ENCODE measurements at places on chromosomes 16 and 17.
A peak's percentile ranks its signal among the peaks of the same experiment; 100 is the strongest.

DNA sequence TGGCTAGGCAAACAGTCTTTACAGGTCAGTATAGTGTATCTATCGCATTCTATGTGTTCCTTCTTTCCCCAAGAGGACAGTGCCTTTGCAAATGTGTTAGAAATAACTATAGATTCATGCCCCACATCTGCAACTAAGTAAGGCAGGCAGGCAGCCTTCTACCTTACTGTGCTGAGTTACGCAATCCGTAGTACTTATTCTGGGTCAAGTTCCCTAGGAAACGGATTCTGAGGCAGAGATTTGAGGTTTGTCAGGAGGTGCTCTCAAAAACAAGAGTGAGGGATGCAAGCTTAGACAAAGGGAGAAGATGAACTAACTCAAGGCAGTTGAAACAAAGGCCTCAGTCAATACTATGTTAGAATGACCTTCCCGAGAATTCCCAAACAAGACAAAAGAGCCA is 12.7 kb upstream of the ANKFY1 start:
- H3K4me1 ChIP-seq, result peaks cover 16% of the 10 kb centered on the region
- H3K27ac ChIP-seq, result no peak overlapping the region
- H3K4me3 ChIP-seq, result no peak overlapping the region

- H3K4me1 ChIP-seq, result peaks cover 37% of the 10 kb centered on the region
- no peak for DNase-seq
- H3K4me3 ChIP-seq, result no peak overlapping the region
- no peak overlapping the region for H3K27ac ChIP-seq
Observed at GRCh38 chr16:3115003-3115402, 2.6 kb downstream of the ZNF205 start.

DNA sequence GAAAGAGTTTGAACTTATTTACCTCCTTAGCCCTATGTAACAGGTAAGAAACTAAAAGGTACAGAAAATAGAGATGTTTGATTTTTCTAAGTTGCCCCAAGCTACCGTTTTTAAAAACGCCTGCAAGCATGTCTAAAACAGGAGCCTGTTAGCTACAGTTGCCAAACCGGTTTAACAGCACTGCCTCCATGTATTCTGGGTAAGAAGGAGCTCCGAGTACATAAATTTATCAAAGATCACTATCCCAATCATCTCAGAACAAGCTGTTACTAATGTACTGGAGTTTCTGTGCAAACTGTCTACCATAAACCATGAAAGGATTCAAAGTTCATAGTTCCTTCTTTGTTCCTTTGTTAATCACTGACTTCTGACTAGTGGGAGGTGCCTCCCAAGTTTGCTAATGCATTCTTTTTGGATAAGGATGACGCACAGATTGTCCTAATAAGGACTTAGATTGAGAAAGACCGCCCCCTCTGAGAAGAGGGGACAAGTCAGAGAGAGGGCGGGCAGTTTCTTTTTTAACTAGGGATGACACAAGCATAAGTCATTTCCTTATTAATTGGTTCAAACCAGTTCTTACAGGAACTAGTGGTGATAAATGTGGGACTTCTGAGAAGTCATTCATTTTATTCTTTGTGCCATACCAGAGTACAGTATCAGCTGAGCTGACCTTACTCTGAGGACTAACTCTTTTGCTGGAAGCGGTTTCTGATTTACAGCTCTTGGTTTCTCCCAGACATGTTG is 55.3 kb downstream of the TUBD1 start:
- peaks cover 8% of the 10 kb centered on the region for H3K36me3 ChIP-seq
- H3K27ac ChIP-seq, result peak overlapping the region; percentile 76
- H3K4me1 ChIP-seq, result peaks cover 53% of the 10 kb centered on the region
- H3K27me3 ChIP-seq, result no peaks in the 10 kb centered on the region
- H3K4me3 ChIP-seq, result peak overlapping the region; percentile 64

- no peaks in the 10 kb centered on the region for H3K36me3 ChIP-seq
- peaks cover 19% of the 10 kb centered on the region for H3K27me3 ChIP-seq
- no peak overlapping the region for H3K27ac ChIP-seq
Observed at GRCh38 chr16:30032083-30032819, 1.2 kb upstream of the TLCD3B start.

DNA sequence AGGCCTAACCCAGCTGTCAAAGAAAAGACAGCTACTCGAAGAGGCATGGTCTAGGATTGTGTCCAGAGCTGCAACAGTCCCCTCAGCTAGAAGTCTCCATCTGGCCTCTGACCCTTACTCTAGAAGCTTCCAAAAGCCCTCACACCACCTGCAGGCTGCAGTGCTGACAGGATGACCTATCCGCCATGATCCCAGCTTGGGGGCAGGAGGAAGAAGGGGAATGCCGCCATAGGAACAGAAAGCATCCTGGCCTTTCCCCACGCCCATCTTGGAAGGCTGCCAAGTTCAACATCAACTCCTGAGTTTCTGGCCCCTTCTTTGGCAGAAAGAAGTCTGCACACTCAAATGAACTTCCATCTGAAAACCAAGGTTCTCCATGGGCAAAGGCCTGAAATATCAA is 3.1 kb upstream of the KRT36 start:
- peak overlapping the region; percentile 50 for H3K27ac ChIP-seq
- no peaks in the 10 kb centered on the region for H3K36me3 ChIP-seq
- DNase-seq, result peak; percentile 86
- H3K4me1 ChIP-seq, result peaks cover 5% of the 10 kb centered on the region

DNA sequence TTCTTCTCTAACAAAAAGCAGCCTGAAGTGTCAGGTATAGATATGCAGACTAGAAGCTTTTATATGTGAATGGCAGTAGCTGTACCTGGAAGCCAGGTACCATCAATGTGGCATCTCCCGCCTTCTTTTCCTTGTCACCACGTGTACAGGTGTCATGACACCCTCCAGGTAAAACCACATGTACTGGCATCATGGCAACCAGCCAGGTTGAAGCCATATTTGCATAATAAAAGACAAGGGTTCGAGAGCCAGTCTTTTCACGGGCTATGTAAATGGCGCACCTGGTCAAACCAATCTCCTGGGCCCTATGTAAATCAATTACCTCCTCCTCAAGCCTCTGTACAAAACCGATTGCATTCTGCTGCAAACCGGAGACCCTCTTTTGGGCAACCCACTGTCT is 541.3 kb downstream of the CDH11 start:
- DNase-seq, result no peak
- no peak overlapping the region for H3K4me3 ChIP-seq
- no peaks in the 10 kb centered on the region for H3K36me3 ChIP-seq
- H3K27me3 ChIP-seq, result no peaks in the 10 kb centered on the region
- no peak overlapping the region for H3K27ac ChIP-seq

DNA sequence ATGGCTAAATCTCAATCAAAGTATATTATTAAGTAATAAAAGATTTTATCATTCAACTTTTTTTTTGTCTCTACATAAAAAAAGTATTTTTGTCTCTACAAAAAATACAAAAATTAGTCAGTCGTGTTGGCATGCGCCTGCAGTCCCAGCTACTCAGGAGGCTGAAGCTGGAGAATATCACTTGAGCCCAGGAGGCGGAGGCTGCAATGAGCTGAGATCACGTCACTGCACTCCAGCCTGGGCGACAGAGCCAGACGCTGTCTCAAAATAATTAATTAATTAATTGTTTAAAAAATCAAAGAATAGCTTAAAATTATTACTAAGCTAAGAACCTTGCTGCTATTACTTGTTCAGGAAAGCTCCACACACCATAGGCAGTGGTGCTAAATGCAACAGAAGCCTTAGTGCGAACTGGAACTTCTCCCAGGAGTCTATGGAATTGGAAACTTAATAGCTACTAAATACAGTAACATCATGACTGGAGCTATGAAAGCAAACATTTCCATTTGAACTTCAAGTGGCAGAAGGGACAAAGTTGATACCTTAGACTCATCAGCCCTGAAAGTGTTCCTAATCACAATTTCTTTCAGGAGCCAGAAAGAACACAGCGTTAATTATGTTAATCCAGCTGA is 22.6 kb downstream of the ADCY9 start:
- H3K4me1 ChIP-seq, result peaks cover 69% of the 10 kb centered on the region
- H3K4me3 ChIP-seq, result no peak overlapping the region
- no peaks in the 10 kb centered on the region for H3K27me3 ChIP-seq
- no peak overlapping the region for H3K27ac ChIP-seq
- DNase-seq, result no peak
- H3K36me3 ChIP-seq, result no peaks in the 10 kb centered on the region

GRCh38 chr17:46191322-46192188 is 1.7 kb downstream of the KANSL1 start:
- H3K4me1 ChIP-seq, result peaks cover 48% of the 10 kb centered on the region
- DNase-seq, result no peak
- no peaks in the 10 kb centered on the region for H3K27me3 ChIP-seq
- peak overlapping the region; percentile 88 for H3K27ac ChIP-seq
- H3K4me3 ChIP-seq, result peak overlapping the region; percentile 90

DNA sequence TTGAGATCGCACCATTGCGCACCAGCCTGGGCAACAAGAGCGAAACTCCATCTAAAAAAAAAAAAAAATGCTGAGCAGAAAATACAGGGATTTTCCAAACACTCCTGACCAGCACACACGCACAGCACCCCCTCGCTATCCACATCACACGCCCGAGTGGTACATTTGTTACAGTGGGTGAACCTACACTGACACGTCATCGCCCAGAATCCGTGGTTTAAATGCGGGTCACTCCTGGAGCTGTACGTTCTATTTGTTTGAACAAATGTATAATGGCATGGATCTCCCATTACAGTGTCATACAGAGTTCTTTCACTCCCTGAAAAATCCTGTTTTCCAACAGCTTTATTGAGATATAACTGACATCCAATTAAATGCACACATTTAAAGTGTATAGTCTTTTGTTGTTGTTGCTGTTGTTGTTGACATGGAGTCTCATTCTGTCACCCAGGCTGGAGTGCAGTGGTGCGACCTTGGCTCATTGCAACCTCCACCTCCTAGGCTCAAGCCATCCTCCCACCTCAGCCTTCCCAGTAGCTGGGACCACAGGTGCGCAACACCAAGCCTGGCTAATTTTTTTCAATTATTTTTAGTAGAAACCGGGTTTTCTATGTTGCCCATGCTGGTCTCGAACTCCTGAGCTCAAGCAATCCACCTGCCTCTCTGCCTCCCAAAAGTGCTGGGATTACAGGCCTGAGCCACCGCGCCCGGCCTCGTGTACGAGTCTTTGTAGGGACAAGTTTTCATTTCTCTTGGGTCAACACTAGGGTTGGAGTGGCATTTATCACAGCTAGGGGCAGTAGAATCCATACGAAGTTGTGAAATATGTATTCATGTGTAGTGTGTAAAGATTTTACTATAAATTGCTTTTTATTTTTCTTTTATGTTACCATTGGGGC is 4.4 kb upstream of the CARHSP1 start:
- H3K36me3 ChIP-seq, result no peaks in the 10 kb centered on the region
- no peak overlapping the region for H3K27ac ChIP-seq

GRCh38 chr17:82195675-82196672 is 16.7 kb downstream of the CCDC57 start:
- peaks cover 22% of the 10 kb centered on the region for H3K36me3 ChIP-seq
- H3K27me3 ChIP-seq, result no peaks in the 10 kb centered on the region
- DNase-seq, result peak; percentile 73
- peak overlapping the region; percentile 43 for H3K27ac ChIP-seq
- H3K4me1 ChIP-seq, result no peaks in the 10 kb centered on the region
- no peak overlapping the region for H3K4me3 ChIP-seq

DNA sequence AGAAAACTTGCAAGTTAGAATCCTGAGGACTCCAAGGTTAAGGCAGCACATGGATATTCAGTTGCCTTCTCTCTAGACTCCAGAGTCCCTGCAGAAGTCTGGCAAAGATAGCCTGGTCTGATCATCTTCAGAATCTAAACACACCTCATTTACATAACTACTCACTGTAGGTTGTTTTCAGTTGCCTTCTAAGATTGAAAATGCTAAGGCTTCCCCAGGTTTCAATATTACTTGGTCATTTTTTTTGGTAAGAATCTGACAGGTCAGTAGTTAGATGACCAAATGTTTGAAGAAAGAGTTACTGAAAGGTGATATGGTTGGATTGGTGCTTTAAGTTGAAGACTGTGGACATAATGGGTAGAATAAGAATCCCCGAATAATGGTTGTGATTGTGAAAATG is 205.4 kb upstream of the KCNJ16 start:
- H3K36me3 ChIP-seq, result no peaks in the 10 kb centered on the region
- DNase-seq, result no peak
- H3K4me3 ChIP-seq, result no peak overlapping the region
- H3K27me3 ChIP-seq, result no peaks in the 10 kb centered on the region

- peaks cover 13% of the 10 kb centered on the region for H3K4me1 ChIP-seq
- no peaks in the 10 kb centered on the region for H3K27me3 ChIP-seq
- peak overlapping the region; percentile 97 for H3K27ac ChIP-seq
Observed at GRCh38 chr16:84117494-84117843, 727 bp upstream of the MBTPS1 start.

GRCh38 chr17:59485015-59485414 is 80.4 kb upstream of the DHX40 start:
- H3K4me1 ChIP-seq, result peaks cover 8% of the 10 kb centered on the region
- H3K27me3 ChIP-seq, result no peaks in the 10 kb centered on the region
- no peaks in the 10 kb centered on the region for H3K36me3 ChIP-seq
- H3K4me3 ChIP-seq, result no peak overlapping the region
- no peak for DNase-seq

DNA sequence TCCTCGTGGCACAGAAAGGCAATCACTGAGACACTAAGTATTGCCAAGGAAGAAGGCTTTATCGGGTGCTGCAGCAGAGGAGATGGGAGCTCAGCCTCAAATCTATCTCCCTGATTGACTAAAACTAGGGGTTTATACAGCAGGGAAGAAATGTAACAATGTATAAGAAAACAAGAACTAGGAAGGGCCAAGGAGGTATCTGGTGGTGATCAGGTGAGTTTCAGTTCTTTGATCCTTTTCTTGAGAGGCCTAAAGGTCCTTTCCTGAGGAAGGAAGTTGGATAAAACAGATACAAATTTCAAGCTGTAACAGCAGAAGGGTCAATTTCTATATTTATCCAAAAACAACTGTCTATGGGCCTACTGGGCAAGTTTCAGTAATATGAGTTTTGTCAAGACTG is 212.4 kb downstream of the COPRS start:
- no peaks in the 10 kb centered on the region for H3K4me1 ChIP-seq
- no peaks in the 10 kb centered on the region for H3K36me3 ChIP-seq
- H3K4me3 ChIP-seq, result no peak overlapping the region
- H3K27me3 ChIP-seq, result no peaks in the 10 kb centered on the region
- DNase-seq, result no peak

GRCh38 chr16:54120846-54121480 is 165.6 kb downstream of the IRX3 start:
- no peak for DNase-seq
- H3K4me3 ChIP-seq, result no peak overlapping the region
- no peaks in the 10 kb centered on the region for H3K4me1 ChIP-seq
- peaks cover 14% of the 10 kb centered on the region for H3K36me3 ChIP-seq
- H3K27ac ChIP-seq, result no peak overlapping the region

- no peaks in the 10 kb centered on the region for H3K27me3 ChIP-seq
- H3K36me3 ChIP-seq, result peaks cover 54% of the 10 kb centered on the region
- H3K4me1 ChIP-seq, result peaks cover 36% of the 10 kb centered on the region
- no peak overlapping the region for H3K4me3 ChIP-seq
- DNase-seq, result no peak
Observed at GRCh38 chr16:70349783-70350182, 3.1 kb downstream of the DDX19A start.

Data from stomach (tissue), 19 donors.